Stimulated activated memory B cell treated with anti-CD40 and anti-IgM and Interleukin-4, amounts not matched to agents 10 μg/mL and 1 μg/mL and 100 μg/mL, for 72 hours (primary cell): ENCODE measurements at places on chromosomes 6 and 20.

GRCh38 chr6:11952316-11952715 is 59.8 kb upstream of the HIVEP1 start:
- no peaks in the 10 kb centered on the region for H3K27me3 ChIP-seq
- no peak for ATAC-seq
- H3K27ac ChIP-seq: no peak overlapping the region

DNA sequence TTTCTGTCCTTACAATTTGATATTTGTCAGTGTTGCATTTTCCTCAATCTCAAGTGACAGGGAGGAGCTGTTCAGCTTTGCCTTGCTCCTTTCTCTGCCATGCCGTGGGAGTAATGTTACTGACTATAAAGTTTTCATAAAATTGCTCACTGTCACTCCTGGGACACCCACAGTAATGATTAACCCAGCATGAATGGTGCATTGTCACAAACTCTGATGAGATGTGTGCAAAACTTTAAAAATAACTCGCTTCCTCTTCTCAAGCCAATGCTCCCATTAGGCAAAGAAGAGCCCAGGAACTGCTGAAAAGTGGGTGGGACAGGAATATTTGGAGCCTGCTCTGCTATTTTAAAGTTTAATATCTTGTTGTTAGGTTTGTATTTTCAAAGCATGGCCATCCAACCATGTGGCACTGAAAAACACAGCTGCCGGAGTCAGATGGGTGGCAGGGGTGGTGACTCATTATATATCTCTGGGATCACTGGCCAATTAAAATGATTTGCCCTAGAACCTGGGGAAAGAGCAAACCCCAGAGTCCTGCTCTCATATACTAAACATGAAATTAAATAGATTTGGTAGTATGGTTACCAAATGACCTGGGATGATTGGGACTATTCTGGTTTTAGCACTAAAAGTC is 260.1 kb downstream of the BTBD3 start:
- H3K27ac ChIP-seq: no peak overlapping the region
- no peaks in the 10 kb centered on the region for H3K36me3 ChIP-seq
- no peak overlapping the region for H3K4me3 ChIP-seq
- H3K4me1 ChIP-seq: no peaks in the 10 kb centered on the region
- ATAC-seq: no peak

- H3K36me3 ChIP-seq: peaks cover 95% of the 10 kb centered on the region
- no peak for ATAC-seq
- H3K27me3 ChIP-seq: no peaks in the 10 kb centered on the region
- H3K27ac ChIP-seq: no peak overlapping the region
- no peak overlapping the region for H3K4me3 ChIP-seq
- no peaks in the 10 kb centered on the region for H3K4me1 ChIP-seq
Observed at GRCh38 chr20:56517211-56517610, 7.3 kb upstream of the FAM209A start.

- no peak overlapping the region for H3K4me3 ChIP-seq
- no peak for ATAC-seq
Observed at GRCh38 chr6:4139272-4139671, 3.9 kb upstream of the ECI2 start.

GRCh38 chr20:10307359-10307735 is 88.7 kb downstream of the SNAP25 start:
- no peaks in the 10 kb centered on the region for H3K4me1 ChIP-seq
- H3K27me3 ChIP-seq: peaks cover 20% of the 10 kb centered on the region
- no peak overlapping the region for H3K27ac ChIP-seq
- no peak overlapping the region for H3K4me3 ChIP-seq
- no peak for ATAC-seq

DNA sequence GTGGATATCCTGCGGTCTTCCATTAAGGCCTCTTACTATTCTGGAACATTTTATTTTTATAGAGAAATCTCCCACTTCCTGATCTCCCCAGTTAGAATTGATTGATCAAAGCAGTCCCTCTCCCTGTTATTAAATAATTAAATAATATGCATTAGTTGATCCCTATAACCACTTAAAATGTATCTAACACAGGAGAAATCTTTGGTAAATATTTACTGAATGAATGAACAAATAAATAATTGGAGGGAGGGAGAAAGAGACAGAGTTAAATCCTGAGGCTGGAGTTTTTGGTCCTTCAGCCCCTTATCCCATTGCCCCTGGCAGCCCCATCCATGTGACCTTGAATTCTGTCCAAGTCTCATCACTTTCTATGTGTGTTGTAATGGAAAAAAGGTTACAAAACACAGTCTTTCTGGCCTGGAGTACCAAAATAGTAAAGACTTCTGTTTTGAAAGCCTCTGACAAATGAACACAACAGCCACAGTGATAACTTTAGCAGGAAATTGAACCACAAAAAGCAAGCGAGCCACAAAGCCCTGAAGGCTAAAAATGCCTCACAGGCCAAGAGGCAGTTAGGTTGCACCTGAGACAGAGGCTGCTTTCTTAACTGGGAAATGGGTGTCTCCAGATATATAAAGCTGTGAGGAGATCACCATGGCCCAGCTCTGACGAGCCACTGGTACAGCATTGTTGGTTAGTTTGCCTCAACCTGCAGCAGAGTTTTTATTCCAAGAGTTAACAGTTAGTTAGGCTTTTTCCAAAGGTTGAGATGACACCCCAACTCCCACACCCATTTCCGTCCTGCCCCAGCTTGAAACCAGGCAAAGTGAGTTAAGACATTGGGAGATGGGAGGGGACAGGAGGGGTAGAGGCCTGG is 11.3 kb downstream of the NT5E start:
- peak; percentile 82 for ATAC-seq
- H3K27ac ChIP-seq: peak overlapping the region; percentile 89
- peaks cover 93% of the 10 kb centered on the region for H3K4me1 ChIP-seq
- H3K36me3 ChIP-seq: no peaks in the 10 kb centered on the region
- H3K27me3 ChIP-seq: no peaks in the 10 kb centered on the region
